ENCODE measurements at places on chromosomes 4 and X. TPM values are rescaled to one million over a fixed set of nuclear protein-coding genes. Genes with fewer than 3 reads are reported as not detected.

DNA sequence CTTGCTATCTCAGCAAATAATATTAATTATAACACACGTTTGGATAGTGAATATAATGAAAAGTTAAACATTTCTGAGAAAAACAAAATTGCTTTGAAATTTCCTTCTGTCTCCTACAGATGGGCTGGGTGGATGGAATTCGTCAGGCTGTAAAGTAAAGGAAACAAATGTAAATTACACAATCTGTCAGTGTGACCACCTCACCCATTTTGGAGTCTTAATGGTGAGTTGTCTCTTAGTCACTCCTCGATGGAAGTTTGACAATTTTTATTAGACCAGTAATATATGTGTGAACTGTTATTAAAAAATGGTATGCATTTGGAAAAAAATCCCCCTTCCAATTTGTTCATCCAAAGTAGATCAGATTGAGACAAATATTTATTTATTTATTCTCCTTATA, 92.5 kb upstream of the BRS3 start:
- no peaks in the 10 kb centered on the region for H3K27me3 ChIP-seq
- DNase-seq, result no peak
- H3K4me3 ChIP-seq, result no peak overlapping the region
- no peaks in the 10 kb centered on the region for H3K36me3 ChIP-seq
- H3K4me1 ChIP-seq, result no peaks in the 10 kb centered on the region
- H3K27ac ChIP-seq, result no peak overlapping the region

GRCh38 chr4:147851135-147851534, 119.2 kb downstream of the ARHGAP10 start:
- H3K27me3 ChIP-seq, result no peaks in the 10 kb centered on the region
- no peak for DNase-seq
- no peaks in the 10 kb centered on the region for H3K36me3 ChIP-seq
- no peaks in the 10 kb centered on the region for H3K4me1 ChIP-seq

The L1CAM gene
- 71.9 TPM for total RNA-seq

The RXFP1 gene
- total RNA-seq, result 1.4 TPM

DNA sequence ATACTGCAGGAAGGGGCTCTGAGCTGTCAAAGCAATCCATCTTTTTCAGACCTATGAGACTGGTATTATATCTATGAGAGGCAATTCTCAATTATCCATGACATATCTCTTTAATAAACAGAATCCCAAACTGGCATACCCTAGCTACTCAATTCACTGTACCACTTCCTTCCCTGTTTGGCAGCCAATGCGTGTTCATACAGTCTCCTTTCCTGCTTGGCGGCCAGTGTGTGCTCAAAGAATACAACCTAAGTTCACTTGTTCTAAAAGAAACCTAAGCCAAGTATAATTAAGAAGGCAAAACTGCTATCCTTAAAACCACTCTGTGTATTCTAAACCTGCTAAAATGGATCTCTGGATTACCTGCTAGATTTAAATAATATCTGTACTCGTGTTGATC, 38.3 kb downstream of the ARHGEF9 start:
- H3K27ac ChIP-seq, result no peak overlapping the region
- H3K4me1 ChIP-seq, result no peaks in the 10 kb centered on the region
- no peak overlapping the region for H3K4me3 ChIP-seq
- H3K36me3 ChIP-seq, result no peaks in the 10 kb centered on the region

- H3K36me3 ChIP-seq, result no peaks in the 10 kb centered on the region
- no peaks in the 10 kb centered on the region for H3K4me1 ChIP-seq
- H3K27me3 ChIP-seq, result no peaks in the 10 kb centered on the region
These were observed 50.2 kb downstream of the MGST2 start for GRCh38 chr4:139715746-139716391.

DNA sequence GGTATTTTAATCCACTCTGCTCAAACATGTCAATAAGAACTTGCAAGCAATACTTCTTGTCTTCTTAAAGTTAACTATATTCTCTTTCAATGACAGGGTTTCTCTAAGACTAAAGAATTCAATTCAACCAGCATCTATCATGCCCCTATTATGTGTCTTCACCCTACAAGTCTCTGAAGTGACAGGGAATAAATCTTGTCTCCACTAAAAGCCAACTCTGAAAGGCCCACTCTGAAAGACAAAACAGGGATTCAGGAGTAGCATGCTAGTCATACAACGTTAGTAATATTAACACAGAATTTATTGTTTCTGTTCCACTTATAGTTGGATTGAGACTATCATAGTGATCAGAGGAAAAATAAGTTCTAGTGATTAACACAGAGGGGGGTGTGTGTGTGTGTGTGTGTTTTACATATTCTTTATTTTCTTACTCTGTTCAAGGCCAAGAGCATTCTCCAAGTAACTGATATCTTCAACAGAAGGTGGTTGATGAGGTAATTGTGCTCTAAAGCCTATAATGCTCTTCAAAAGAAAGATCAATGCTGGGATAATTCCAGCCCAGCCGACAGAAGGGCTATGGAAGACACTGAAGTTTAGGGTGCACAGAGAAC, 122.4 kb upstream of the DCLK2 start:
- H3K36me3 ChIP-seq, result no peaks in the 10 kb centered on the region
- DNase-seq, result no peak
- no peaks in the 10 kb centered on the region for H3K27me3 ChIP-seq
- no peak overlapping the region for H3K27ac ChIP-seq

- no peaks in the 10 kb centered on the region for H3K27me3 ChIP-seq
- DNase-seq, result peak; percentile 3
- H3K27ac ChIP-seq, result no peak overlapping the region
- H3K4me3 ChIP-seq, result no peak overlapping the region
These were observed 334.5 kb downstream of the GALNTL6 start for GRCh38 chr4:172147687-172148086.

DNA sequence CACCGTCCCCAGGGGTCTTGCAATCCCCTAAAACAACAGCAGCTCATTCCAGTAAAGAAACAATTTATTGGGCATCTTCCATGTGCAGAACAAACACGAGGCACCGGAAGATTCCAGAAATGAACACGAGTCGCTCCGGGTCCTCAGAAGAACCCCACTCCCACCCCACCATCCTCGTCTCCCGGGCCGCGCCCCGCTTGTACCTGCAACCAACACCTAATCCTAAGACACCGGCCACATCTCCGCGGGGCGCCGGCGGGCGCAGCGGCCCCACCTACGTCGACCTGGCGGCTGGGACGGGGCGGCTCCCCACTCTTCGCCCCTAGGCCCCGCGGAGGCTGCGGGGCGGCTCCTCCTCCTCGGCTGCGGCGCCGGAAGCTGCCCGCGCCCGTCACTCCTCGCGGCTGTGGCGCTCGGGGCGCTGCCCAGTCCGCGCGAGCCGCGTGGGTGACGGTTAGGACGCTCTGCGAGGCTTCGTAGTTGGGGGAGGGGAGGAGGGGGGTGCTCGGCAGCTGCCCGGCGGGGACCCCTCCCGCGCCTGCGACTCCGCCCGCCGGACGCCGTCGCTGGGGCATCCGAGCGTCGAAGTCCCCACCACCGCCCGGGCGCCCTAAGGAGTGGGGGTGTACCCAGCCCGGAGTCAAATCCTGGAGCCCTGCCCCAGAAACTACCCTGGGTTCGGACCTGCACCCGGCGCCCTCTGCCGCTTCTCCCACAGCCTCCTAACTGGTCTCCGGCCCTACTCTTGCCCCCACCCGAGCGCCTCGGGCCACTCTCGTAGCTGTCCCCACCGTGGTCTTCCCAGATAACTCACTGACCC, at the start of gene CCDC158:
Gene CCDC158, minus strand, starts transcription at position 380 of the 820 bp plus-strand sequence. CDS start 17,934 bp downstream, outside the sequence.
- H3K4me3 ChIP-seq, result peak within 1 kb of the TSS; percentile 57
- DNase-seq, result peak; percentile 60
- H3K36me3 ChIP-seq, result no peaks in the 10 kb centered on the region
- no peak within 1 kb of the TSS for H3K27ac ChIP-seq
- H3K27me3 ChIP-seq, result no peaks in the 10 kb centered on the region

- no peaks in the 10 kb centered on the region for H3K36me3 ChIP-seq
- H3K27me3 ChIP-seq, result no peaks in the 10 kb centered on the region
- no peak overlapping the region for H3K27ac ChIP-seq
- no peak for DNase-seq
- no peak overlapping the region for H3K4me3 ChIP-seq
These were observed 3.4 kb downstream of the GALNT7 start for GRCh38 chr4:173171987-173172386.

GRCh38 chr4:83581411-83582288, 45.7 kb downstream of the GPAT3 start:
- no peak for DNase-seq
- no peaks in the 10 kb centered on the region for H3K4me1 ChIP-seq
- peaks cover 7% of the 10 kb centered on the region for H3K36me3 ChIP-seq
- peak overlapping the region; percentile 48 for H3K27ac ChIP-seq
- no peaks in the 10 kb centered on the region for H3K27me3 ChIP-seq

The RASL11B gene
- 4.3 TPM for total RNA-seq

The TRO gene
- total RNA-seq, result 11.6 TPM

DNA sequence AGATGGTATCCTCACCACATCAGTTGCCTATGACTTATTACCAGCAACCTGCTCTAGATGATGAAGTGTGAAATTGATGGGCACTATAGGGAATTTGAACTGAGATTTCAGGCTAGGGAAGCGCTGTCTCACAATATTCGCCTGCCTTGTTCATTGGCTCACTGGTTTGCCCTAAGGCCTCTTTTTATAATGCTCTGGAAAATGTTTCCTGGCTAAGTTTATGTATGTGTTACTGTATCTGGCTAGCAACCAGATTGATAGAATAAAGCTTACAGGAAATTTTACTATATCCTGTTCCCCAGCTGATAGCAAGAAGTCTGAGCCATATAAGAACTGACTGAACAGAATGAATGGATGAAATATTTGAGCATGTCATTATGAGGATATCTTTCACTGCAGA, 71.6 kb downstream of the GSTCD start:
- DNase-seq, result no peak
- H3K27me3 ChIP-seq, result no peaks in the 10 kb centered on the region
- no peaks in the 10 kb centered on the region for H3K36me3 ChIP-seq
- no peak overlapping the region for H3K4me3 ChIP-seq
- no peak overlapping the region for H3K27ac ChIP-seq

The DCAF12L2 gene
- total RNA-seq, result 0.41 TPM

DNA sequence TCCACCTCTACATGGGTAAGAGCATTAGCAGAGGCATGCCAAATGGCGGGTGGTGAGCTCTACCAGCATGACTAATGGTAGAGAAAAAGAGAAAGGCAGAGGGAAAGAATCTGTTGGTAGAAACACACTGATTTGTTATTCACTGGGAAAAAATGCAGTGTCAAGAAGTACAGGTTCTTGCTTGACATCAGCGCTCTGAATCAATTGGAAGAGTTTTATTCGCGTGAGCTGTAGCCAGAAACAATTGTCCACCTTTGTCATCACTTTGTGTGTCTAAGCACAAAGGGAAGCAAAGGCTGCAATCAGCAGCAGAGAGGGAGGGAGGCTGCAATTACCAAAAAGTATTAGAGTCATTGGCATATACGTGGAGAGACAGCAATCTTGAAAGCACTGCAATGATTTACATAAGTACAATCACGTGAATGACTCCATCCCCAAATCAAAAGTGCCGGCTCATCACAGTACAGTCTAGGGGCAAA, 67.7 kb upstream of the HS3ST1 start:
- no peaks in the 10 kb centered on the region for H3K36me3 ChIP-seq
- DNase-seq, result no peak
- H3K4me1 ChIP-seq, result no peaks in the 10 kb centered on the region
- no peak overlapping the region for H3K27ac ChIP-seq
- H3K27me3 ChIP-seq, result no peaks in the 10 kb centered on the region
- no peak overlapping the region for H3K4me3 ChIP-seq

- no peak for DNase-seq
- H3K4me1 ChIP-seq, result no peaks in the 10 kb centered on the region
- H3K36me3 ChIP-seq, result no peaks in the 10 kb centered on the region
These were observed 137.5 kb downstream of the PALLD start for GRCh38 chr4:168634276-168634802.

The UGT8 gene
- 42.2 TPM for total RNA-seq

GRCh38 chr4:140315970-140316369, 57.5 kb upstream of the SCOC start:
- H3K27ac ChIP-seq, result no peak overlapping the region
- no peaks in the 10 kb centered on the region for H3K27me3 ChIP-seq
- no peak for DNase-seq
- no peaks in the 10 kb centered on the region for H3K36me3 ChIP-seq

All from kidney (tissue), 22 donors.